ENCODE measurements at places on chromosomes 12 and 14.

- no peak for DNase-seq
These were observed 18.1 kb upstream of the MED13L start for GRCh38 chr12:116295327-116296263.

DNA sequence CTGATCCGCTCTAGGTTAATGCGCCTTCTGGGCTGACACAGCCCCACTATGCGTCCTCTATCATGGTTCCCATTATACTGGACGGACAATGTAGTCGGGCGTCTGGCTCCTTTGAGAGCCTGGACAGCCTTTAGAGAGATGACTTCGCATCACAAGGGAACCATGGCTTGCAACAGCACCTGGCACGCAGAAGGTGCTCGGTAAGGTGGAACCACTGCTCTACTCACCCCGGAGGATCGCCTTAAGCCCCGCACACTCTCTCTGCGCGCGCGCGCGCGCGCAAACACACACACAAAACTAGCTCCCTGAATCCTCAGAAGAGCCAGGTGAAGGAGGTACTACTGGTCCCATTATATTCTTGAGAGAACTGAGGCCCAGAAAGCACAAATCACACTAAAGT, 7.1 kb downstream of the MAP3K12 start:
- DNase-seq, result no peak

- DNase-seq, result no peak
These were observed 250.2 kb downstream of the CACNA1C start for GRCh38 chr12:2302711-2303580.

- DNase-seq, result no peak
These were observed 6.1 kb upstream of the ASIC1 start for GRCh38 chr12:50051101-50051806.

- peak; percentile 77 for DNase-seq
These were observed at the start of gene RDH11 for GRCh38 chr14:67695394-67695949. RDH11 (minus strand) TSS chr14:67695764; CDS start chr14:67695703, 61 bp downstream.

DNA sequence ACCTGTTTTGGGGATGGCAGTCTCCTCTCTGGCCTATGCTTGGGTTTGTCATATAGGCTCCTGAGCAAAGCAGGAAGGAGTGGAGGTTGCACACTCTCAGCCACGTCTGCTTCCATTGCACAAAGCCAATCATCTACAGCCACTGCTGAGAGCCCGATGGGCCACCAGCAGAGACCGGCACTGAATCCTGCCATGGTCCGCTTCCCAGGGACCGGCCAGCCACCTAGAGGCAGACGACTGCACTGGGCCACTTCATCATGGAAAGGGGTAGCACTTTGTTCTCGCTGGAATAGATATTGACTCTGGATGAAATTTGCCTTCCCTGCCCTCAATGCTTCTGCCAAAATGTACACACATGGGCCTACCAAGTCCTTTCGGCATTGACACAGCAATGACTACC, 22.3 kb downstream of the DLK1 start:
- DNase-seq, result no peak

DNA sequence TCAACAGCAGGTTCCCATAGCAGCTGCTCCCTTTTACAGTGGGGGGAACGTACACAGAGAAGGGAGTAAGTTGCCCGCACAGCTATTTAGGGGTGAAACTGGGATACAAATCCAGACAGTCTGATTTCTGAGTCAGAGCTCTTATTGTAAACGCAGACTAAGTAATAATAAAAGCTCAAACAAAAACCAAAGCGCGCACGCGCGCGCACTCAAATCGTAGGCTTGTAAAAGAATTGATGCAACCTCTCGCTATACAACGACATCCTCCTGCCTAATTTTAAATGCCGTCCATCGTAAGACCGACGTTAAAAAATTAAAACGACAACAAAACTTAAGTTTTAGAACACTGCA, 747 bp upstream of the DACT1 start:
- peak; percentile 16 for DNase-seq

DNA sequence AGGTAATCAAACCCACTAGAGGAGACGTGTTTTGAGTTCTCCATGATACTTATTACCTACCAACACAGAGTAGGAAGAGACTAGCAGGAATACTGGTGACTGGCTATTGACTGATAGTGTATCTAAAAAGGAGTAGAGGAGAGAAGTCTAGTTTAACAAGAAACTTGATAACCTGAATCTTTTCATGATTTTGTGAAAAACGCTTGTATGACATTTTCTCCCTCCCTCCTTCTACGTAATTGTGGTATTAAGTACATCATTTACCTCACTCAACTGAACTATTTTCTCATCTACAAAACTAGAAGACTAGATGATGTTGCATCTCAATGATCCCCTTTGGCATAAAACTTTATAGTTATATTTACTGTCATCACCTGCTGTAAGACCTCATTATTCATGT, 107.4 kb downstream of the PPP1R12A start:
- no peak for DNase-seq

DNA sequence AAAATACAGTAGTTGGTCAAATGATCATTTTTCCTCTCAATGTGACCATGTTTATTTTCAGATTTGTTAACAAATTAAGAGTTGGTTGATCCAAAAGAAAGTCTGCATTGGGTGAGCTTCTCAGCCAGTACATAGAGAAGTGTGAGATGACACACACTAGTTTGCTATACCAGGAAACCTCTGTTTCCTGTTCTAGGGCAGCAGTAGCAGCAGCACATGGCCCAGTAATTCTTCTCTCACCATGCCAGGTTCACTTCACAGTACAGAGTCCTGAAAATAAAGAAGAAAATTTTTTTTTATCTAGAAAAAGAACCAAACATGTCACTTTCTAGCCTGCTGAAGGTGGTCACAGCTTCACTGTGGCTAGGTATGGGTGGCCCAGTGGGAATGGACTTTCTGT, 250.2 kb upstream of the OR4E1 start:
- peak; percentile 8 for DNase-seq

- no peak for DNase-seq
These were observed 50.2 kb downstream of the WDR20 start for GRCh38 chr14:102189874-102190273.
